Stimulated activated CD4-positive, alpha-beta T cell treated with anti-CD3 and anti-CD28 coated beads, Interleukin-15, amount 100 ng/mL, for 48 hours (primary cell): ENCODE measurements at places on chromosomes 12 and 14.

- no peak for DNase-seq
Observed at GRCh38 chr12:128698301-128698972, 125.3 kb downstream of the SLC15A4 start.

DNA sequence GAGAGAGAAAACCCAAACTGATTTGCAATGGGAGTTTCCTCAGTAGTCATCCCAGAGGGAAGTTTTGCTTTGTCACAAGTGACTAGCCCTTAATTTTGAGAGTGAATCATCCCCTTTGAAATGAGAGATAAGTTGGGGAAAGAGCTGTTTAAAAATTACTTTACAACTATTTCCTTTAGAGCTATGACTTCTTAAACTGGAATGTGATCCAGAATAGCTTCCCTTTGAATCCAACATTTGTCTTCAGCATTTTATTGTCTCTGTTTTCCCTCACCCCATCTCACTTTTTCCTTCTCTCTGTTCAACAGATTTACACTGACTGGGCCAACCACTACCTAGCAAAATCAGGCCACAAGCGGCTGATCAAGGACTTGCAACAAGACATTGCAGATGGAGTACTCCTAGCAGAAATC is 109.3 kb downstream of the NAV3 start:
- no peak for DNase-seq

- DNase-seq: peak; percentile 9
Observed at GRCh38 chr14:97634751-97635150, 837.6 kb downstream of the VRK1 start.

- no peak for DNase-seq
Observed at GRCh38 chr14:69089046-69089445, 63.9 kb downstream of the DCAF5 start.

GRCh38 chr14:67704484-67705089 is 2.9 kb downstream of the RDH12 start:
- no peak for DNase-seq

DNA sequence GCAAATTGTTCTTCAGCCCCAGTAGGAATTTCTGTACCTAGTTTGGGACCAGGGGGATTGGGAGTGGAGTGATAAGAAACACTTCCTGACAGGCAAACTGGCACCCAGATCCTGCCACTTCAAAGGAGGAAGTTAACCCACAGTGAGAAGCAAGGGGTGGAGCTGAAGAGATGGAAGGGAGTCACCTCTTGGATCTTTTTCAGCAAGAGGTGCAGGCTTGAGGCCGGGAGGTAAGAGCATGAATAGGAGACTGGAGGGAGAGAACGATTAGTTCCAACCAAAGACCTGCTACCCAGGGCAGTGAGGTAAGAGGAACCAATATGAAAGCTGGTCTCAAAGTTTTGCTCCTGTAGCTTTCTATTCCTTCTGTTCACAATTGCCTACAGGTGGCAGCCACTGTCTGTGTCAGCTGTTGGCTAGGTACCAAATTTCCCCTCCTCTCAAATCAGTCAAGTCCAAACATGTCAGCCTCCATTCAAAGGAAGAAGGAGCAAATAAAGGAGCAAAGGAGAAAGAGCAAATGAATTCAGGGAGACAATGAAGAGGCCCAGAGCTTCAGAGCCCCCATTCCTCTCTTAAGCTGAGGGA is 14.9 kb upstream of the TAC3 start:
- no peak for DNase-seq

DNA sequence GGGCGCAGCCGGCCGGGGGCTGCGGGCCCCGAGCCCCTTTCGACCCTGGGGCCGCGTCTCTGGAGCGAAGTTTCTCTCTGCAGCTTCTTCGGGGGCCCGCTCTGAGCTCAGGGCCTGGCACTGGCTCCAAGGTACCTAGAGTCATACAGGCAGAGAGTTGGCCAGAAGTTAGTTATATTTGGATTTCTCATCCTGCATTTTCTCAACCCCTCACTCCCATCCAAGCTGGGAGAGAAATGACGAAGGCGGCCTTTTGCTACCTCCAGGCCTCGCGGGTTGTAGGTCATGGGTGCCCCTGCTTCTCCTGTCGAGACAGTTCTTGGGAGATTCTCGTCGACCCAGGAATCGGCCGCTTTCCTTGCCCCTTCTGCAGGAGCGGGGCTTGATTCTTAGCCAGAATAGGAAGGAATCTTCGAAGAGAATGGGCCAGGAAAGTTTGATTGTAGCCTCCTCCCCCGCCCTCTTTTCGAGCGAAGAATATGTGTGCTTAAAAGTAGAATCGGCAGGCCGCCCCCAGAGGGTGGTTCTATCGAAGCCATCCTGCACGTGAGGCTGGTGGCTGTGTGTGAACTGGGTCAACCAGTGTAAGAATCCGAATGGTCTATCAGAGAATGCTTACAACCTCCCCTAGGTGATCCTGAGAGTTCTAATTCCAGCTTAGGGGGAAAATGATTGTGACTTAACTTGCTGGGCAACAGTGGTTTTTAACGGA is 785 bp downstream of the MLEC start:
- DNase-seq: no peak

DNA sequence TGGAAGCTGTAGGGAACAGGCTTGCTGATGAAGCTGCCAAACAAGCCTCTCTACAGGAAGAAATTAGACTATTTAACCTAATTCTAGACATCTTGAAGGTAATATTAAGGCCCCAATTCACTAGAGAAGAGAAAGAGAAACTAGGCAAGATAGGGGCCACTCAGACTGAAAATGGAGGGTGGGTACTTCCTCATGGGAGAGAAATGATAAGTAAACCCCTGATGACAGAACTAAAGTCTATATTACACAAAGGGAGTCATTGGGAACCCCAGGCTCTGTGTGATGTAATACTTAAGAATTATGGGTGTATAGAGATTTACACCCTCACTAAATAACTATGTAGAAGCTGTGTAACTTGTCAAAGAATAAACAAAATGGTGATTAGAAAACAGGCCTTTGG is 64.3 kb downstream of the APOBEC1 start:
- no peak for DNase-seq

DNA sequence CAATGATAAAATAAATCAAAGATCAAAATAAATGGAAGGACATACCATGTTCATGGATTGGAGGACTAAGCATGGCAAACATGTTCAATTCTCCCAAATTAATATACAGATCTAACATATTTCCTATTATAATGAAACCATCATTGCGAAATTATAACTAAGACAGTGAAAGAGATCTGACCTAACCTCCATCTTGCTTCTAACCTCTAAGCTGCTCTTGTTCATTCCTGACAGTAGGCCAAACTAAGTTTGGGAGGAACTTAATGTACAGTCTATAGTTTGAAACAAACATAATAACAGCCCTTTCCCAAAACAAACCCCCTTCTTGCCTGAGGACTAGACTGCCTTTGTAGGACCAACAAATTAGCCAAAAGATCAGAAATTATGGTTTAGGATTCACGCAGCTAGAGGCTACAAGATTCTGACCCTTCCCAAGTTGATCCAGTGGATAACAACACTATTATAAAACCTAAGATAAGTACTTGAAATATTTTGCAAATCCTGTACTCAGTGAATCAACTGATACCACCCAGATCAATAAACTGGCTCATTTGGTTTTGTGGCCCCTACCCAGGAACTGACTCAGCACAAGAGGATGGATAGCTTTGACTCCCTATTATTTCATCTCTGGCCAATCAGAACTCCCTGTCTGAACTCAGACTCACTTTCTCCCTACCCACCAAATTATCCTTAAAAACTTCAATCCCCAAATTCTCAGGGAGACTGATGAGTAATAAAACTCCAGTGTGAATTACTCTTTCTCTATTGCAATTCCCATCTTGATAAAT is 41.7 kb upstream of the OR5AU1 start:
- DNase-seq: no peak

- no peak for DNase-seq
Observed at GRCh38 chr14:99908653-99909250, 115.5 kb downstream of the EML1 start.

DNA sequence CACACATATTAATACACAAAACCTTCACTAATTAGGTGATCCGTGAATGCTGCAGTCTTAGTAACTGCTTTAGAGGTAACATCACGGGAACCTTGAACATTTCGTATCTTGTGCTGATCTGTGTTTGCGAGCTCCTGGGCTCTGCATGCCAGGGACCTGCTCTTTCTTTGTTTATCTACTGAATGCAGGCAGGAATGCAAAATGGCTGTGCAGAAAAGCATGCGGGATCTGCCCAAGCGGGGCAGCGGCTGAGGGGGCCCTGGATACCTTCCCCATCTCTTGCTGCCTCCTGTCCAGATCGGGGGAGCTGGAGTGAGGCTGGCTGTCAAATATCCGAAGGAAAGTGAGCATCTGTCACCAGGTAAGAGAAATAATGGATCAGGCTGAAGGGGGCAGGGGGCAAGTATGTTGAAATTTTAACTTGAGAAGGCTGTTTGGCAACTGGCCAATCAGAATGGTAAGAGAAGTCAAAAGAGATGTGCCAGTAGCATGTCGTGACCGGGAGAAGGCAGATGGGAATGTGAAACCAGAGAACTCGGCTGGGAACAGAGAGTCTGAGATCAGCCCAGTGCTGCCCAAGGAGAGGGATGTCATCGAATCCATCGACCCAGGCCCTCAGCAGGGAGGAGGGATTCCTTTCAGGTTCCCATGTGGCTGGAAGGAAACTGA is 191.4 kb downstream of the TTC7B start:
- no peak for DNase-seq

DNA sequence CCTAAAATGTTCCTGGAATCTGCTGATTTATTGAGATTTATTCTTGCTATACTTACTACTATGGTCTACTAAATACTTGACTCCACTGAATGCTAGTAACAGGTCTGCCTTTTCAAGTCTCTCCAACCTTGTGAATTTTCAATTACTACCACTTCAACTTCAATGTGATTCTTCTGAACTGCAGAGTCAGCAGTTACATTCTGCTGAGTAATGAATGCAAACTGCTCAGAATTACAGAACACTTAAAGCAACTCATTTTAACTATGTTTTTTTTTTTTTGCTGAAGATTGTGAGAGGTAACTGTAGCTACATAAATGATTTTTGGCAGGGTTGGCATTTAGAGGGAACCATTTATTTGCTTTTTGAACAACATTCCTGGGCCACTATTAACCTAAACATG is 41.8 kb downstream of the ARF6 start:
- no peak for DNase-seq

DNA sequence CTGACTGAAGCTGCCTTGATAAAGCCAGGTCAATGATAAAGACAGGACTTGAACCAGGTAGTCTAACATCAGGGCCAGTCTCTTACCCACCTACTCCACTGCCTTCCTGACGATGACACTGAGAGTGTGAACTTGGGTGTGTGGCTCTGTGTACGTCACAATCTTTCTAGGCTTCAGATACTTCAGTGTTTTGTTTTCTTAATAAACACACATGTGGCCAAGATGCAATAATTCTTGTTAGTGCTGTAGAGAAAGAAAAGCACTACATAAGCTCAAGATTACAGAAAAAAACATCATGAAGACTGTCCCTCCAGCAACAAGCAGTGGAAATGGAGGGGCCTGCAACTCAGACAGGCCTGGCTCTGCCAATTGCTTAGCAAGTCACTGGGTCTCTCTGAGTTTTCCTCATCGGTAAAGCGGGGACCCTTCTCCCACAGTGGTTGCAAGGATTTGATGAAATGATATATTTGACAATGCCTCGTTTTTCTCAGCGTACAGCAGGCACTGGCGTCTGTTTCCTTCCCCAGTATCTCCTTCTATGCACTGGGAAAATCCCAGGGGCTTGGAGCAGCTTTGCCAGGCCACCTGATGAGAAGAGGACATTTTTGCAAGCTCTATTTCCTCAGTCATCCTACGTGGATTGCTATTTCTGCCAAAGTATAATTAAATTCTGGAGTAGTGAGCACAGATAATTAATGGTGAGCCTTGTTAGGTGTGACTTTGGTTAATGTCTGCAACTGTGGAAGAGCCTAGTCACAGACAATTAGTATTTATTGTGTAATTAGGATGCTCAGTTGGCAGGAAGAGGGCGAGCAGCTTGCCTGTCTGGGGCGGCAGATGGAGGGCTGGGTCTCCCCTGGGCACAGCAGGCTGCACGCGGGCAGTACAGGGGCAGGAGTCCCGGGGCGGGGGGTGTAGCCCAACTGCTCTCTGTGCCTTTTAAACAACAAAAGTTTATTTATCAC is 55.8 kb upstream of the CHGA start:
- no peak for DNase-seq

DNA sequence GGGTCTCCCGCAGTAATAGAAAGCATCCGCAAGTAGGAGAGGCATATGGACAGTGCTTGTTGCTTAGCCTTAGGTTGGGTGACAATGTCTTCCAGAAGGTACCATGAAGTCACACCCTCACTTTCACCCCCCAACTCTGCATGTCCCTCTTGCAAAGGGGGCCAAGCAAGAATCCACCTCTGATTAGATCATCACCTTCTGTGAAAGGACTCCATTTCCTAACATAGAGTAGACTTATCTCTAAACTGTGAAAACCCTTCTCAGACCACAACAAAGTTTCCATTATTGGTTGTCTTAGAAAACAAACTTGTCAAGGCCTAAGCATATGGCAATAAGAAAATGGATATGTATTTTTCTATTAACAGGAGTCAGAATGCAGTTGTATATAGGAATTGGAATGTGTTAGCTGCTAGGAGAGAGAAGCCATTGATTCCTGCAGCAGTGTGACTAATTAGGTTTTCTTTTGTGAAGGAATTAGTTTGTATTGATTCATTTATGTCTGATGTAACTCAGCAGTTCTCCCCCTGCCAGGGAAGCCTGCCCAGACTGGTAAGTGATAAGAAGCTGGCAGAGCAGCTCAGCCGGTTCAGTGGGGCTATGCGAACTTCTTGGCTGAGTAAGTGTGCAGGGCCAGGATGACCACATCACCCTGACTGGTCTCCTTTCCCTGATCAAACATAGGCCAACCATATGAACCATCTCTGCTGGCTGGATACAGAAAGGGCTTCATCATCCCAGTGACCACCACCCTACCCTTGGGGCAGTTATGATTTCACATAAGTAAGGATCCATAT is 107.3 kb upstream of the CCDC196 start:
- no peak for DNase-seq

DNA sequence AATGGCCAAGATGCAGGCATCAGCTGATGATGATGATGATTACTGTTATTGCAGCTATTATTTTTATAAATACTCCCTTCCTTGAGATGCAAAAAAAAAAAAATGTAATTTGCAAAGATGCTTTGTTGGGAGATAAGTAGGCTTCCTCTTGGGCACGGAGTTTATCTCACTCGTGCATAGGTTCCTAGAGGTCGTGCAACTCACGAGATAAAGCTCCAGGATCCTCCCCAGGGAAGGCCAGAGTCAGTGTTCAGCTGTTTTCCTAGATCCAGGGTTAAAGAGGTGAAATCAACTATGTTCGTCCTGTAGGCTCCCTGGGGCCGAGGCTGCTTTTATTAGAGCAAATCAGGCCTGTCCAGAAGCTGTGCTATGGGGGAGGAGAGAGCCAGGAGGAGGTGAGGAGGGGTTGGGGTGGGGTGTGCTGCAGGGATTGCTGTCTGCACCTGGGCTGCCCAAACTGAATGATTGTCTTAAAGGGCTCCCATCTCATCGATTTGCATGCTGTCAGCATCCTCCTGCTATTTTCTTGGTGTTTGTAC is 270.3 kb downstream of the NRXN3 start:
- DNase-seq: no peak

- DNase-seq: no peak
Observed at GRCh38 chr12:46801293-46801692, 24.5 kb downstream of the SLC38A4 start.

GRCh38 chr12:132168311-132169031 is 24.2 kb downstream of the NOC4L start:
- no peak for DNase-seq

GRCh38 chr14:70907176-70907995 is at the start of gene PCNX1:
Gene PCNX1 (plus strand): TSS chr14:70907459. CDS start chr14:70907851, 392 bp downstream.
- DNase-seq: peak; percentile 86
